ENCODE measurements at places on chromosomes 6 and 20.

- DNase-seq = no peak
Measured at GRCh38 chr6:19024737-19025136, 637.6 kb downstream of the RNF144B start.

DNA sequence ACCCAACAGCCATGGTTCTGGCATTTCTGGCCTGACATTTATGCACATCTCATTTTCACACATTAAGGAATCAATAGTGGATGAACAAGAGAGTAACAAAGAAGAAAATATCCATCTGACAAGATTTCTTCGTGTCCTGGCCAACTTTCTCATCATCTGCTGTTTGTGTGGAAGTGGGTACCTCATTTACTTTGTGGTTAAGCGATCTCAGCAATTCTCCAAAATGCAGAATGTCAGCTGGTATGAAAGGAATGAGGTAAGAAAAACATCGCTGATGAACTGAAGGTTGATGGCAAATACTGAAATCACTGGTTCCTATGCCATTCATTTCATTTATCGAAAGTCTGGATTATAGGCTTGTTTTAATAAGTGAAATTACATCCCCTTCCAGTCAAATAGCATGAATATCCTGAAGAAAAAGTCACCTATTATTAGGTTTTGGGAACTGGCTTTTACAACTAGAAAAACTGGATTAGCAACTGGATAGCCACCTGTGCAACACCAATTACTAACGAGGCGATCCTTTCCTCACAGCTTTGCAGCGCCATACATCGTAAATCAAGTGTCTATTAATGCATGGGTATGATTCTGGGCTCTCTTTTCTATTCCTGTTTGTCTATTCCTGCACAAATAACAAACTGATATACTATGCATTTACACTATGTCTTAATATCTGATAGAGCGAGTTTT, 50.2 kb upstream of the NOP56 start:
- DNase-seq = no peak

- no peak for DNase-seq
Measured at GRCh38 chr6:136945072-136945471, 23.0 kb downstream of the SLC35D3 start.

GRCh38 chr6:97978855-97979271, 695.8 kb upstream of the MMS22L start:
- DNase-seq = no peak

DNA sequence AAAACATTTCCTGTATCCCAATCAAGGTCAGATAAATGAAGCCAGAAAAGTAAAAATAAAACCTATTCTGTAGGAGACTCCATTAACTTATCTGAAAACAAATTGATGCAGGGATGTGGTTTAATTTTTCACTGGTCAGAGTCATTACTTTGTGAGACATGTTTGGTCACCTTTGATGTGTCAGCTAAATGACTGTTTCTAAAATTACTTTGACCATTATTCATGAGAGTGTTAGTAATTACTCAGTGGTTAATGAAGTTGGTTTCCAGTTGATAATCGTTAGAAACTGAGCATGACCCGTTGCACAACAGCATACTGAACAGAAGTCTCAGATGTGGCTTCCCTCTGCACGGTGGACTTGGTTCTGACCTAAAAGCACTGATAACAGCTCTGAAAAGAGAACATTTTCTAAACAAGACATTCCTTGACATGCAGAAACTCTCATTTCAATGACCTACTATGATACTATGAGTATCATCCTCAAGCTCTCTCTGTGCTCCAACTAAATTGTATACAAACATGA, 410.5 kb upstream of the RNF217 start:
- DNase-seq = no peak

GRCh38 chr6:161369339-161369738, 95.5 kb upstream of the AGPAT4 start:
- DNase-seq = no peak

DNA sequence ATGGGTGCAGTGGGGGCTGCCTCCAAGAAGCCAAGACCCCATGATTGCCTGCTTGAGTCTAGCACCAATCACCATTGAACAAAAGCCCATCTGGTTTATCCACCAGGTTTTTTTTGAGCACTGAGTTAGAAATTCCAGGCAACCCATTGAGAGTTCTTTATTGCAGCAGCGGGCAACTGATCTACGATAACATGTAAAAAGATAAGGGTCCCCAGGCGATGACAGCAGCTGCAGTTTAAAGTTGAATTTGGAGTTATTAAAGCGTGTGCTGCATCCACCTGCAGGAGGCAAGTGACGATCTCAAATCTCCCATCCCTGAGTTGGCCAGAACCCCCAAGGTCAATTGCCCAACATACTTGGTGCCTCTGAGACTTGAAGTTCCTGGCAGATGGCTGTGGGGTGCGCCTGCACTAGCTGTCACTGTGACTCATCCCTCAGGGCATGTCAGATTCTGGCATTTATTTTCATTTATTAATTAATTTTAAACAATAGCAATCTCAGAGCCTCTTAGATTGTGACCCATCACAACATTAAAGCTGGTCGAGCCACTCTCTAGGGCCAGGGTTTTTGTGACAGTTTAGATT, 290.4 kb upstream of the SULF2 start:
- no peak for DNase-seq

DNA sequence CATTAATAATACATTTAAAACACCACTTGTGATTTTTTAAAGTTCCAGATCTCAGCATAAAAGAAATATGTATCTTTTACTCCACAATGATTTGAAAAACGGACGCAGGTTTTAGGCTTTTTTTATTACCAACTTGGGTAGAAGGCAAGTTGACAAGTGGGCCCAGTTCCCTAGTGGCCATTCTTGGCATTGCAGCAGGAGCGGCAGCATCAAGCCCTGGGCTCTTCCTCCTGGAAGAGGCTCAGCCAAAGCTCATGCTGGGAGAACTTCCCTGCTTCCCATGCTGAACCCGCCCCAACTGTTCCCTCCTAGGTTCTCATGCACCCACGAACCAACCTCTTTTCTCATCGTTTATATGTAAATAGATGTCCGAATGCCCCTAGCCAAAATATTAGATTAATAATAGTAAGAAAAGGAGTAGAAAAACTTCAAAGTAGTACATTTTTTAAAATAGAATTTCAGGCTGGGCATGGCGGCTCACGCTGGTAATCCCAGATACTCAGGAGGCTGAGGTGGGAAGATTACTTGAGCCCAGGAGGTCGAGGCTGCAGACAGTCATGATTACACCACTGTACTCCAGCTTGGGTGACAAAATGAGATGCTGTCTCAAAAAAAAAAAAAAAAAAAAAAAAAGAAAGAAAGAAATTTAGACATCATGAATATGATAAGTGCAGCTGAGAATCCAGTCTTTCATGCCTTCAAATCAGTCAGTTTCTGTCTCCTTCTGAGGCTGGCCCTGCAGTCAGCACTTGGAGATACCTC, 18.2 kb upstream of the MYB start:
- DNase-seq = peak; percentile 61

DNA sequence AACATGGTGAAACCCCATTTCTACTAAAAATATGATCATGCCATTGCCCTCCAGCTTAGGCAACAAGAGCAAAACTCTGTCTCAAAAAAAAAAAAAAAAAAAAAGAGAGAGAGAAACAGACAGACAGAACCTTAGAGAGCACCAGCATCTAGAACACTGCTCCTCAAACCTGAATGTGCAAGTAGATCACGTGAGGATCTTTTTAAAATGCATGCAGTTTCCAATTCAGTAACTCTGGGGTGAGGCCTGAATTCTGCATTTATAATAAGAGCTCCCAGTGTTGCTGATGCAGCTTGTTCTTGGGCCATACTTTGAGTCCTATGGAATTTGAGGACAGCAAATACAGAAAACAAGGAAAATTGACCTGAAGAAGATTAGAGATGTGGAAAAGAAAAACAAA, 218.3 kb downstream of the ALDH8A1 start:
- DNase-seq = no peak

- DNase-seq = no peak
Measured at GRCh38 chr6:125325586-125325985, 23.8 kb upstream of the HDDC2 start.

DNA sequence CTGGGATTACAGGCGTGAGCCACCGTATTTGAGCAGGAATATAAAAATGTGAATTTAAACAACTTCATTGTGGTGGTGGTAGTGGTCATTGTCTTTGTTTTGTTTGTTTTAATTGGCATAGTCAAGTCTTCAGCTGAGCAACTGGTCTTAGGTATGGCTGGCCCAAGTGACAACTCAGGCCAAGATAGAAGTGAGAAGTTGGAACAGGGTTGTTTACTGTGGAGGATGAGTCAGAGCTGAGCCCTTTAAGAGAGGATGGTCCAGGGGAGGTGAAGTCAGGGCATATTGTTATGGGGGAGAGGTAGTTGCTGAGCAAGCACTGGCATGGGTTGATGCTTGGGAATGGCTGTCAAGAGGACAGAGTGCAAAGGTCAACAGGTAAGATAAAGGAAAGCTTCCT, 308.2 kb downstream of the FARS2 start:
- no peak for DNase-seq

- DNase-seq = no peak
Measured at GRCh38 chr20:19710336-19711120, 47.5 kb upstream of the RIN2 start.

DNA sequence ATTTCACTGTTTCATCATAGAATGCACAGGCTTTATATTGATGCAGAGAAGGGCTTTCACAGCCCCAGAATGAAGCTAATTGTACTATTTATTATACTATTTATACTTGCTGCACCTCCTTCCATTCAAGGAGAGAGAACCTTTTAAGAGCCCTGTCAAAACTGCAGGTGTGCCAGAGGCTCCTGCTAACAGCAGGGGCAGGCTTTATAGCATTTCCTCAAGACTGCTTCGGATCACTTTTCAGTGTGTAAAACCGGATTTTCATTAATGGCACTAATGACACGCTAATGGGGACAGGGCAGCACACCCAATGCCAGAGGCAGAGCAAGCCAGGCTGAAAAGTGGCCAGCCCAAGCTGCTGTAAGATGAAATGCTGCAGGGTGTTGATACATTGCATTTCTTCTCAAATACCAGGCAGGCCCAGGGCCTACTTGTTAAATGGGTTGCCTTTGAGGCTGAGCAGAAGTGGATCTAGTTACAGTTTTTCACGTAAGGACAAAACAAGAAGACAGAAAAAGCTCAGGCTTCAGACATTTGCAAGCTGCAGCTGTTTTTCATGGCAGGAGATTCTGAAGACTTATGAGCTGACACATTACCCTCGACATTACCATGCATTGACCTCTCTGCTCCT, 487.7 kb upstream of the BTBD3 start:
- DNase-seq = no peak

- no peak for DNase-seq
Measured at GRCh38 chr6:43334466-43335095, 26.0 kb upstream of the CRIP3 start.

All from germinal center (tissue), 1 donor.